ENCODE measurements at places on chromosomes 5 and 9.

- no peak for DNase-seq
These were observed 4.6 kb downstream of the ZNF367 start for GRCh38 chr9:96413302-96414221.

GRCh38 chr5:109316634-109317033 is 93.1 kb downstream of the PJA2 start:
- DNase-seq, result no peak

DNA sequence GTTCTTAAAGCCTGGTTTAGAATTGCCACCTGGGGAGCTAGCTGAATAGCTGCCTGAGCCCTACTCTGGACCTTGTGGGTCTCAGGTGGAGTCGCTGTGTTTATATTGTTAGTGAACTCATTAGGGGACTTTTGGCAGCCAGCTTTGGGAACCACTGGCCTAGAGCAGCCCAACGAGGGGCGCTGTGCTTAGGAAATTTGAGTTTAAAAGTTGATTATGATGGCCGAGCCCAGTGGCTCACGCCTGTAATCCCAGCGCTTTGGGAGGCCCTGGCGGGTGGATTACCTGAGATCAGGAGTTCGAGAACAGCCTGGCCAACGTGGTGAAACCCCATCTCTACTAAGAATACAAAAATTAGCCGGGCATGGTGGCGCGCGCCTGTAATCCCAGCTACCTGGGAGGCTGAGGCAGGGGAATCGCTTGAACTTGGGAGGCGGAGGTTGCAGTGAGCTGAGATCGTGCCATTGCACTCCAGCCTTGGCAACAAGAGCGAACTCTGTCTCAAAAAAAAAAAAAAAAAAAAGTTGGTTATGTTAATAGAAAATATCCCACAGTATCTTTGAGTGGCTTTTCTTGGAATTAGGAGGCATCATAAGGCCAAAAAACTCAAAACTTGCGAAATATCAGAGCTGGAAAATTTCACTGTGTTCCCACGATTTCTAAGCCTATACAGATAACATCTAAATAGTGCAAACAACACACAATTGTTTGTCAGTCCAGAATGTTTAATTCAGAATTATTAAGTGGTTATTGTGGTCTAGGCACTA is 809 bp downstream of the MCCC2 start:
- no peak for DNase-seq

- DNase-seq, result no peak
These were observed 106.4 kb downstream of the COL5A1 start for GRCh38 chr9:134747951-134748489.

DNA sequence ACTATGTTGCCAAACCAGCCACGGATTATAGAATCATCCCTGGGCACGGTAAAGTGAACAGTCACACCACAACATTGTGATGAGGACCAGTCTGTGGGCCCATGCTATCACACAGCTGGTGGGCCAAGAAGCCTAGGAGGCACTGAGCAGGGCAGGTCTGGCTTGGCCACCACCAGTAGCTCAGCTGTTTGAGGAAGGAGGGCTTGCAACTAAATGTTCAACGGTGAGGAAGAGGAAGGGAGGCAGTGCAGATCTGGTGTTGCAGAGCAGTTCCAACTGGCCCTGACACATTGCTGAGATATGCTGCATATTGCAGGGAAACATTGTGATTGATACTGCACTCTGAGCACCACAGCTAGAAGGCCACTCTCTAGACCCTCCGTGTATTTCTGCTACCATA is 77.9 kb upstream of the ATG10 start:
- DNase-seq, result no peak

DNA sequence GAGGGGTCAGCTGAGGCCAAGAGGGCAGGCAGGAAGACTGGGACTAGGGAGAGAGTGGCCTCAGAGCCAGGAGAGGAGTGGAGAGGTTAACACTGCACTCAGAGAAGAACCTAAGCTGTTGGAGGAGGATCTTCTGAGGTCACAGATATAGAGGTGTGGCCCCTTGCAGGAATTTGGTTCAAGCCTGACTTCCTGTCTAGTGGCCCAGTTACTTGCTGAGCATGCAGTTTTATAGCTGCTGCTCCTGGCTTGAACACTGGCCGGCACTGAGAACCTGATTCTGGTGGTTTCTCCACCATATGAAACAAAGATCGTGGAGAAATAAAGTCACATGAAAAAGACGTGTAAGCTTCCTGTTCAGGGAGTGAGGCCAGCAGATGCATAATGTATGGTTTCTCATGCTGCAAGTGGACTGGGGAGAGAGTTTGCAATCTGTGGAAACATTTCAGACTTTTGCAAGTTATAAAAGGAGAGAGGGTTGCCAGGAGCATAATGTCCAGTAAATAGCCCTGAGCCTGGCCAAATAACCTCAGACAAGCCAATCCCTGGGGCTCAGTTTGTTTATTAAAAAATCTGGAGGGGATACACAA is 82.6 kb downstream of the GALNT10 start:
- DNase-seq, result no peak

GRCh38 chr9:19527663-19528062 is 118.9 kb downstream of the ACER2 start:
- DNase-seq, result no peak

DNA sequence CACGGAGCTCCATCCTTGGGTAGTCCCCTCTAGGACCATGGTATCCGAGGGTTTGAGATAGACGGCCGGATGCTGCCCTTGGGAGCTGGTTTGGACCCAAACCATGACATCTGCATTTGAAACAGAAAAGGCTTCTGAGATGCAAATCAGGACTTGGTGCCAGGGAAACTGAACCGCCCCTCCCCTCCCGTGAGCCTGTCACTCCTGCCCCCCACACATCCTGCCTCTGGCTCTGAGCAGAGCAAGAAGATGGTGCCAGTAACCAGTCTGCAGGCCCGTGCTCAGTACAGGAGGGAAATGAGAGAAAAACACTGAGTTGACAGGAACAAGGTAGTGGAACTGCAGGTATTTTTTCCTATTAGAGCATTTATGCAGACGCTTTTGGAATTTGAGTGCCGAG is 18.6 kb downstream of the ARPC5L start:
- no peak for DNase-seq

- no peak for DNase-seq
These were observed 386.8 kb upstream of the CHD1 start for GRCh38 chr5:99315413-99316183.

- no peak for DNase-seq
These were observed 387.7 kb upstream of the CLINT1 start for GRCh38 chr5:158246661-158247060.

GRCh38 chr9:90100014-90100413 is 495.2 kb downstream of the GADD45G start:
- no peak for DNase-seq

- no peak for DNase-seq
These were observed 121.1 kb upstream of the TRIM32 start for GRCh38 chr9:116565986-116566385.

DNA sequence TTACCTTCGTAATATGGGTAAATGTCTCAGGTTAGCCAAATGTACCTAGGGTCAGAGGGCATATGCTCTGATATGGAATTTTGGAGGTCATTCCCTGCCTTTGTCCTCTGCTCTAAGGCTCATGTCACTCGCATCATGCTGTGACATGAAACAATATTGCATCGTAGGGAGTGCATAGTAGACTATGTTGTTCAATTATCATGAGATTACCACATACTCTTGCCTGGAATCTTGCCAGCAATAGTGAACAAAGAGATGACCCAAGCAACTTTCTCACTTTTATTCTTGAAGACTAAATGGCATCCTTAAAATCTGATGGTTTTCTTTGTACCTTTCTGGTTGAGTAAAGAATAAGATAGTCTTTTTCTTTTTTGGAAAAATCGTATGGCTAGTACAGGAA is 27.6 kb downstream of the ZNF462 start:
- no peak for DNase-seq

GRCh38 chr9:129708793-129709192 is 43.3 kb downstream of the PRRX2 start:
- no peak for DNase-seq

DNA sequence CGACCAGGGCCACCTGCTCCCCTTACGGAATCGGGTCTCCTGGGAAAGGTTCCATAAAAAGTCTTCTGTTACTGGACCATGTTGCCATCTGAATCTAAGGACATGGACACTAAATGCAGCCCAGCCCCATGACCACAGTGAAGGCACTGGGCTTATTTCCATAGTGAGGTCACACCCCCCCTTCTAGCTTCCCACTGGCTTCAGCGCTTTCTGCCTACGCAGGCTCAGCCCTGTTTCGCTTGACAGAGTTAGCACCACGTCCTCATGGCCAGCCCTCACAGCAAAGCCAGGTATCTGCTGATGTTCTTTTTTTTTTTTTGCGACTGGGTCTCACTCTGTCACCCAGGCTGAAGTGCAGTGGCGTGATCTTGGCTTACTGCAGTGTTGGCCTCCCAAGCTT is 14.1 kb downstream of the UCK1 start:
- DNase-seq, result no peak

- DNase-seq, result no peak
These were observed 12.0 kb upstream of the ASS1 start for GRCh38 chr9:130432796-130433167.

DNA sequence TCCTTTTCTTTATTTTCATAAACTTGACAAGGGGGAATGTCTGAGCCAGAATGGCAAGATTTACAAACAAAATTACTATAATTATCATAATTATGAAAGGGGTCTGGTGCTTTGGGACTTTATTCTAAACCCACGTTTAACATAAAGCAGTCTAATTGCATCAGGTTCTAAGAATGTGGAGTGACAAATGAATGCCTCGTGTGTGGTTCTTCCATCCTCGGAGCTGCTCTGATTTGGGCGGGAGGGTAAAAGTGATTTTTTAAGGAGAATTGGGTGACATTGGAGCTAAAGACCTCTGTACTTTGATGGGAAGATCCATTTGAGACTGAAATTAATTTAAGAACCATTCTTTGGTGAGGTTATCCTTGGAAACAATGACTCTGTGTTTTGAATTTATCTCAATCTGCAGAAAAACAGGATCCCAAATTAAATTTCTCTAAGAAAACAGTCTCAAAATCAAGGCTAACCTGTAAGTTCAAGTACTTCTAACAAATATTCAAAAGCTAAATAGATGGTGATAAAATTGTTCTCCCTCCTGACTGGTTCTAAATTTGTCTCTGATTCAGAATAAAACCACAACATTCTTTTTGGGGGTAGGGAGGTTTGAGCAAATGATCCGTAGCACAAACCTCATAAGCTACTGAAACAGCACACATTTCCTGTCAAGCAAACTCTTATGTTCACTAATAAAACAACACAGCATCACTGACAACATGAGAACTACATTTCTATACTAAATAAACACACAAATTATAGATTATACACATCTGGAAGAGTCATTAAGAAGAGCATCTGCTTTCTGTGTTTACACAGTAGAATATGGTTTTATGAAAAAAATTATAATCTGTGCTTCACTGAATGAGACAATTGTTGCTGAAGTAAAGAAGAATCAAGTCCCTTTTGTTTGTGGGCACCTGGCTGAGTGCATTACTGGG is 85.5 kb downstream of the DCP2 start:
- DNase-seq, result no peak

- DNase-seq, result no peak
These were observed 78.8 kb upstream of the GPBP1 start for GRCh38 chr5:57094753-57095683.

GRCh38 chr9:6439051-6439703 is 26.2 kb downstream of the UHRF2 start:
- DNase-seq, result no peak

DNA sequence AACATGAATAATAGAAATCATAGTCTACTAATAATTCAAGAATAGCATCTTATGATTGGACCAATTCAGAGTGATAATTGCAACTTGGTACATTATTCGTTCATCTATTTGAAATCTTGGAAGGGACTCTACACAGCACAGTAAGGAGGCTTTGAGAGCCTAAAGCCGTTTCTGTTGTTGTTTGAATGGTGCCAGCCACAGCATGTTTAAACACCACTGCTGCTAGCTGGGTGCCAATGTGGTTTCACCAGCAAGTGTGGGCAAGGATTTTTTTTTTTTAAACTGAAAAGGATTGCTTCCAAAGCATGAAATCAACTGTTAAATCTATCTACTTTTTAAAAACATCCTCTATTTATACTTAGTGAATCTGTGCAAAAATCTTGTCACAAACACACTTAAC is 253.9 kb upstream of the MAP3K1 start:
- DNase-seq, result no peak

- no peak for DNase-seq
These were observed 92.7 kb downstream of the VCAN start for GRCh38 chr5:83564069-83564749.

DNA sequence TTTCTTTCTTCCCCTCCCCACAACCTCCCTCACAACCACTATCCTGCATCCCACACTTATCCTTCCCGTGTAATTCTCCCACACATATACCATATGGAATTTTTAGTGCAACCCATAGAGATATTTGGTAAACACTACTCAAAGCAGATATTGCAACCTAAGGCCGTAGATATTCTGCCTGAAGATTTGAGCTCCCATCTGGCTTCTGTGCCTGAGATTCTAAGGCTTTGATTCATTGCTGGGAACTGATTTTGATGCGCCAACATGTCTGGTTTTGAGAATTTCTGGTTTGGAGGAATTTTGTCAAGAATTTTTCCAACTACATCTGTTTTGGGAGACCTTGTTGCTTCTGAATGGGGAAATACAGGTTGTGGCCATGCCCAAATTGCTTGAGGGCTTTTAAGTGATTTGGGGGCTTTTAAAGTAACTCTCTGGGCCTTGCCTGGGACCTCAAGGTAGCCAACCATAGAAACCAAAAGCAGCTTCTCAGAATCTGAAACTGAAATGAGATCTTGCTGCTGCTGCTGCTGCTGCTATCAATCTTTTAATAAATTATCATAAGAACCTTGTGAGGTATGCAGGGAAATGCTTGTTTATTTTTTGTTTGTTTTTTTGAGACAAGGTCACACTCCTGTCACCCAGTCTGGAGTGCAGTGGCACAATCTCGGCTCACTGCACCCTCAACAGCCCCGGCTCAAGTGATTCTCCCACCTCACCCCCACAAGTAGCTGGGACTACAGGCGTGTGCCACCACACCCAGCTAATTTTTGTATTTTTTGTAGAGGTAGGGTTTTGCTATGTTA is 36.2 kb downstream of the PLAC8L1 start:
- DNase-seq, result no peak

GRCh38 chr9:4929917-4930316 is 55.2 kb upstream of the JAK2 start:
- no peak for DNase-seq

GRCh38 chr5:128228521-128228920 is 145.0 kb downstream of the SLC12A2 start:
- DNase-seq, result no peak

GRCh38 chr5:95219411-95219810 is 65.5 kb downstream of the MCTP1 start:
- DNase-seq, result no peak

DNA sequence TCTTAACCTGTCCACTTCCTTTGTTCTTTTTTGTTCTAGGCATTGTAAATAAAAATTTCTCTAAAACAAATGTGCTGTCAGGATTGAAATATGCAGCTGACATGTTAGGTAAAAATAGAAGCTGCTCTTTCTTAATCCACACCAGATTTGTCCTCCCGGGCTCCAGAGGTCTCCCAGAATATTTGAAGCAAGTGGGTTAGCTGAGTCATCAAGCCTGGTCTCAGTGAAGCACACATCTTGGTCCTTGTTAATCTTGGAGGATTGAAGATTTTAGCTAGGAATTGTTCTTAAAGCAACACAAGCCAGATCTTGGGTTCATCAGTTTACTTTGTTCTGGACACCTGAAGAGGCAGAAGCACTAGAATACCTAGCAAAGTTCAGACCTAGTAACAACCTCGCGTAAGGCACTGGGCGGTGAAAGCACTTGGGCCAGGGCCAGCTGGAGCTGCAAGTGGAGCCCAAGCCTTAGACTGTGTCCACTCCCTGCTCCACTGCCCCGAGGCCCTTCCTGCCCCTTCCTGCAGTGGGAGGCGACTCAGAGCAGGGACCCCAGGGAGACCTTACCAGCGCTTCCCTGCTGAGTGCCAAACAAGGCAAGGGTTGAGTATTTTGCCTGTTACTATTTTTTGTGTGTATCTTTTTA is 36.5 kb downstream of the HABP4 start:
- DNase-seq, result no peak
